Stomach (tissue), 19 donors: ENCODE measurements at places on chromosomes 7 and 10. TPM values are rescaled to one million over a fixed set of nuclear protein-coding genes. Genes with fewer than 3 reads are reported as not detected.

DNA sequence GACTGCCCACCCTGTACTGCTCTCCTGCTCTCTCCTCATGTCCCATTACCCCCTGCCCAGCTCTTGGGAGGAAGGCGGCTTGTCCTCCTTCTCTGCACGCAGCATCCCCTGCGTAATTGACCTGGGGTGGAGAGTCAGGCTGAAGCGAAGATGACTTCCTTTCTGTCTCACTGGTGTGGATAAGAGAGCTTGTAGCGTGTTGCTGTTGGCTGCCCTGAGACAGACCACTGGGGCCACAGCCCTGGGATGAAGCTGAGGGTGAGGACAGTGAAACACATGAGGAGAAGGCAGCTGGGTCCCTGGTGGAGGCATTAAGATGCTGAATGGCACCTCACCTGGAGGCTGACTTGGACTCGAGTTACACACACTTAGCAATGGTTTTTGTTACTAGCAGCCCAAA, 310.3 kb upstream of the ZNF32 start:
- H3K4me1 ChIP-seq = peaks cover 23% of the 10 kb centered on the region
- no peak for DNase-seq
- no peak overlapping the region for H3K4me3 ChIP-seq
- H3K27ac ChIP-seq = no peak overlapping the region
- no peaks in the 10 kb centered on the region for H3K27me3 ChIP-seq

GBF1 gene
- 22.2 TPM for total RNA-seq

RP9 gene
- total RNA-seq = 6.6 TPM

DNA sequence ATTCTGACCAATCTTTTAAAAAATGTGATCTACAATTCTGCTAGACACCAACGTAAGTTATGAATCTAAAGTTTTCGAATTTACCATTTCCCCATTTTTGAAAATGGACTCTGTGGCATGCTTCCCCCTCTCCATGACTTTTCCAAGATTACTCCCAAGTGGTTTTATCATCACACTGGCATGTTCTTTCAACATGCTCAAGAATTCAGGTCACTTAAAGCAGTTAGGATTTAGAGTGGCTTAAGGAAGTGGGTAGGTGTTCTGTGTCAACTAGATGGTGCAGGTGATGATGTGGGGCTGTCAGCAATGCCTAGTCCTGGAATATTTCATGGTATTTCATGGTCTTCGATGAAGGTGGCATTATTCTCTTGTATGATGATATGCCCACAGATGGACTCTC, 164.0 kb upstream of the ASAH2 start:
- no peak overlapping the region for H3K27ac ChIP-seq
- H3K4me3 ChIP-seq = no peak overlapping the region
- H3K4me1 ChIP-seq = peaks cover 13% of the 10 kb centered on the region

MICU1 gene
- 65.0 TPM for total RNA-seq
